ENCODE measurements at places on chromosomes 11 and 22.

- DNase-seq: no peak
Measured at GRCh38 chr11:108732395-108732794, 67.5 kb downstream of the DDX10 start.

DNA sequence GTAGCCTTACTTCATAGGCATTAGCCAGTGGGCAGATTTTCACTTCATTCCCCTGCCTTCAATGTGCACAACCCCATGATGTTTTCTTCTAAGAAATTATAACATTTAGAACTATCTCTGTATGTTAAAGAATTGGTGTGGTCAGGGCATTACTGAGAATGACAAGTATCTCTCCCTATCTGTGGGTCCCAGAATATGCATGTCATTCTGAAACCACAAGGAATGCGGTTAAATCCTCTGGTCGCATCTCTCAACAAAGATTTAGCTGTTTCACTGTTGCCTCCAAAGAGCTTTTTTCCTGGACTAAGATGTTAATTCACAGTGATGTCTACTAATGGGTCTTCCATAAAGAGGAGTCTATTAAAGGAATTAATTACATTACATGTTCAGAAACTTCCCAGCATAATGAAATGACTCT lies 62.7 kb downstream of the LIF start:
- DNase-seq: no peak

DNA sequence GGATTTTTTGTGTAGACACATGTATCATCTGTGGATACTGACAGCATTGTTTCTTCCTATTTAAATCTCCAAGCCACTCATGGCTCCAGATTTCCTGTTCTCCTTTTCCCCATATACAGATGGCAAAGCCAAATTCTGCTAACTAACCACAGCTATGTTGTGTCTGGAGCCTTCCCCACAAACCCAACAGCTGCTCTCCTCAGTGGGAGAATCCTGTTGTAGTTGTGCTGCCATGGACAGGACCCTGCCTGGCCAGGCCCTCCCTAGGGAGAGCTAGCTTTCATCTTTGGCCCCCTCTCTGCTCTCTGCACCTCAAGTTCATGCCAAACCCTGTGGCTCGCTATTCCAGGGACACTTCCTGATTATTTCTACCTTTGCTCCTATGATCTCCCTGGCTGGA lies 106.4 kb upstream of the CCDC90B start:
- DNase-seq: no peak

DNA sequence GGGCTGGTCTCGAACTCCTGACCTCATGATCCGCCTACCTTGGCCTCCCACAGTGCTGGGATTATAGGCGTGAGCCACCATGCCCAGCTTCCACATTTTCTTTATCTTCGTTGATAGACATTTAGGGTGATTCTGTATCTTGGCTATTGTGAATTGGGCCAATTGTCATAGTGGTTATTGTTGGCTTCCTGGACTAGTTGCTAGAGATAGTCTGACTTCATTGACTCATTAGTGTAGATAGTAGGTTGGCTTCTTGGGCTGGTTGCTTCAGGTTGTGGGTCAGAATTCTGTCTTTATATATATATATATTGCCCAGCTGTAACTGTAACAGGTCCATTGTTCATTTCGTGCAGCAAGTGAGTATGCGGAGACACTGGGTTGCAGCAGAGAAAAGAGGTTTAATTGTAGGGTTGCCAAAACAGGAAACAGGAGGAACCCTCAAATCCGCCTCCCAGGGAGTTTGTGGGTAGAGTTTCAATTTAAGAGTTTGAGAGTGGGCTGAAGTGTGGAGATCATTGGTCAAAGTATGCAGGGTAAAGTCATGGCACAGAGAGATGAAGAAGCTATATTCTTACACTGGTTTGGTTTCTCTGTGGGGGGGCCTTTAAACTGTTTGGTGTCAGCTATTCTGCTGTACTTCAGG lies 22.0 kb downstream of the ATG13 start:
- DNase-seq: no peak

GRCh38 chr11:134260503-134260902 lies 7.1 kb downstream of the ACAD8 start:
- no peak for DNase-seq

DNA sequence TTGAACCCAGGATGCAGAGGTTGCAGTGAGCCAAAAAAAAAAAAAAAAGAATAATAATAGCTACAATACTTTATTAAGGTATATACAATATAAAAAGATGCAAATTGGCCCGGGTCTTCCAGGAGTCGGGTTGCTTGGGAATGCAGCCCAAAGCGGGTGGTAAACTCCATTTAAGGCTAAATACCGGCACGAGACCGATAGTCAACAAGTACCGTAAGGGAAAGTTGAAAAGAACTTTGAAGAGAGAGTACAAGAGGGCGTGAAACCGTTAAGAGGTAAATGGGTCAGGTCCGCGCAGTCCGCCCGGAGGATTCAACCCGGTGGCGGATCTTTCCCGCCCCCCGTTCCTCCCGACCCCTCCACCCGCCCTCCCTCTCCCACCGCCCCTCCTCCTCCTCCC lies 143.3 kb downstream of the DLG2 start:
- DNase-seq: no peak

GRCh38 chr11:112316971-112317370 lies 56.3 kb upstream of the PLET1 start:
- no peak for DNase-seq

DNA sequence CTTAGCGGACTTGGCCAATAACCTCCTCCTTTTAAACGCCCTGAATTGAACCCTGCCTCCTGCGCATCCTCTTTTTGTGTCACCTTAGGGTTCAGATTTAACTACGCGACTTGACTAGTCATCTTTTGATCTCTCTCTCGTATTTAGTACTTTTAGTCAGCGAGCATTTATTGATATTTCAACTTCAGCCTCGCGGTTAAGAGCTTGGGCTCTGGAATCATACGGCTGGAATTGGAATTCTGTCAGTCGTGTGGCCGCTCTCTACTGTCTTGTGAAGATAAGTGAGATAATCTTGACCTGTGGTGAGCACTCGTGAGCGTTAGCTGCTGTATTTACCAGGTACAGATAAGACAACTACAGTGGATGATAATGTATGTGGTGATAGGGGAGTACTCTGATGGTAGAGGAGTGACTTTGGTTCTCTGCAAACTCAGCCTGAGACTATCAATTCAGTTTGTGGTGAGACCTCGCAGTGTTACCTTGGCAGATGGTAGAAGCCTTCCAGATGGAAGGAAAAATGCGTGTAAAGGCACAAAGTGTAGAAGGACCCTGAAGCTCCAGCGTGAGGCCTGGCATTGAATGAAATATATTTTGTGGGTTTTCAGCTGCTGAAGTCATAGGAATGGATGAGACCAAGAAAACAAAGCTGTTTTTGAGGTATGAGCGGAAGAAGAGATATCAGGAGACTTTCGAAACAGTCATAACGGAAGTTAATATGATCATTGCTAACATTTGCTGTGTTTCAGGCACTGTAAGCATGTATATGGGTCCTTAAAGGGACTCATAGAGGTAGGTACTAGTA lies 682 bp downstream of the ATM start:
- no peak for DNase-seq

- no peak for DNase-seq
Measured at GRCh38 chr22:46402505-46402904, 67.0 kb downstream of the TRMU start.

DNA sequence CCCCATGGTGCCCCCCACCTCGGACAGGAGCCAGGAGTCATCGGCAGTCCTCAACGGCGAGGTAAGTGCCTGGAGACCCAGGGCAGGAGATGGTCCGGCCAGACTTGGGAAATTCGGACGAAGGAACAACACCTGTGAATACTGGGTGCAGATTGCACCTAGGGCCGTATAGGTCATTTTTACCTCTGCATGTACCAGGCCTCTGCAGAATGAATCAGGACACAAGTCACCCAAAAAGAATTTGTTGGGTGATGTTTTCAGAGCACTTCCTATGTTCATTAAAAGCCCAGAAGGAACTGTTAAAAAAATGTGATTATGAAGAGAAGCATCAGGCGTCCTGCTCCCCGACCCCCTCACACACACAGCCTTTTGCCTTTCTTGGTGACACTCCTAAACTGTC lies 93.9 kb downstream of the C11orf91 start:
- no peak for DNase-seq

DNA sequence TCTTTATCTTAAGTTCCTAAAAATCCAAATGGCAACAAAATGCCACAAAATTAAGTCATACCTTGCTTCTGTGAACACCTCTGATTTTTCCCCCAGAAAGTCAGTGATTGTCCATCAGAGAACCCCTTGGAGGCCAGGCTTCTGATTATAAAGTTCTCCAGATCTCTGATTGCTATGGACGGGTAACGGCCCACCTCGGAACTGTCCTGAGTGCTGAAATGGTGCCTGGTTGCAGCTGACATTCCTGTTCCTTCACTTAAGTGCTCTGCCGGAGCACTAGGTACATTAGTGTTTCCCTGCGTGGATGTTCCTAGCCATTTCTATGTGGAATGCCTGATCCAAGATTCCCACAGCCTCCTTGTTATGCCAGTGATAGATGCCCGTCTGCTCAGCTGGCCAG lies 85.0 kb downstream of the CHST1 start:
- no peak for DNase-seq

DNA sequence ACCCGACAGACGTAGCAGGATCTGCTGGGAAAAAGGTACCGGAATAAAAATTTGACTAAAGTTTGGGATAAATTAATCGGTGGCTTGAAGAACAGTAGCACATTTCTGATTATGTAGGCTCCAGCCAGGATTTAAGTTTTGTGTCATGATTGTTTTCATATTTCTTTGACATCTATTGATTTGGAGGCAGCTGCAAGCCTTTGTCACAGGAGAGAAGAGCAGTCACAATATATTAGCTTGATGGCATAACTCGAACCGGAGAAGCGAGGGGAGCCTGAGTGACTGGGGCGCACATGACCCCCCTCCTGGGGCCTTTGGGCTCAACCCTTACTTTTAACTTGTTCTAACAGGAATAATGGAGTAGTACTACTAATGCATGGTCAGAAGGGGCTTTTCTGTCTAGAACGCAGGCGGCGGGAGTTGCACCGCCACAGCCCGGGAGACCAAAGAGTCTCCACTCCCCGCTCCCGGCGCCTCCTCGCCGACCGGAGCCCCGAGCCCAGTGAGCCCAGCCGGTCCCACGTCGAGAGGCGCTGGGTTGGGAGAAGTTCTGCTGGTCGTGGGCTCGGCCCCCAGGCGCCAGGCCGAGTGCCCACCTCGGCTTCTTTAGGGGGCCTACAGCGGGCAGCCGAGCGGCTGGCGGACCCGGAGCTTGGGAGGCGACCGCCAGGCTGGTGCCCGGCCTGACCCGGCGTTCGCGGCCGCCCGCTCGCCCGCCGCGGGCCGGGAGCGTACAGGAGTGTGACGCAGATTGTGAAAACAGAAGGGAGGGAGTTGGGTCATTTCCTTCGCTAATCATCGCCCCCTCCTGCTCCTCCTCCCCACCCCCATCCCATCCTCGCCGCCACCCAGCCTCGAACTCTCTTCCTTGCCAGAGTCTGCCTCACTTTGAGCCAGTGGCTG lies 15.7 kb upstream of the PAX6 start:
- no peak for DNase-seq

DNA sequence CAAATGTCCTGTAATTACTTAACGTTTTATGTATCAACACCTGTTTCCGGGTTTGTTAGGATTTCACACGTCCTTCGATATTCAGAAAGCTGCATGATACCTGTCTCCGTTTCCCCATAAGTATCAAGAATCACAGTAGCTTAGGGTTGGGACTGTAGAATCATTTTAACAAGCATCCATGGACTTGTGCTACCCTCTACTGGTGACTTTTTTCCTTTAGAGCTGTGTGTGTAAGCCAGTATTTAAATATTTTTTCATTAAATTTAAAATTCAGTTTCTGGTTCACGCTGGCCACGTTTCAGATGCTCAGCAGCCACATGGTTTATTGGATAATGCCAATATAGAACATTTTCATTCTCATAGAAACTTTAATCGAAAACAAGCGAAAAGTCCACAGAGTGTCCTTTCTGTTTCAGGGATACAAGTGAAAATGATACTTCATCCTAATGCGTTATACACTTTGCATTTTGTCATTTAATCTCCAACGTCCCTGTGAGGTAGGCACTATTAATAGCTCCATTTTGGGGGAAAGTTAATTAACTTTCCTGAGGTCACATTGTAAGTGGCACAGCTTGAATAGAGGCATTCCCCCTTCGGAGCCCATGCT lies 61.5 kb upstream of the SLC25A18 start:
- no peak for DNase-seq

- no peak for DNase-seq
Measured at GRCh38 chr11:131538322-131538721, 167.9 kb downstream of the NTM start.

GRCh38 chr22:19857382-19857781 lies 2.7 kb upstream of the GNB1L start:
- DNase-seq: no peak

GRCh38 chr11:119624102-119624615 lies 104.8 kb downstream of the NECTIN1 start:
- DNase-seq: no peak

- DNase-seq: no peak
Measured at GRCh38 chr22:37183432-37184379, 4.3 kb downstream of the C1QTNF6 start.

DNA sequence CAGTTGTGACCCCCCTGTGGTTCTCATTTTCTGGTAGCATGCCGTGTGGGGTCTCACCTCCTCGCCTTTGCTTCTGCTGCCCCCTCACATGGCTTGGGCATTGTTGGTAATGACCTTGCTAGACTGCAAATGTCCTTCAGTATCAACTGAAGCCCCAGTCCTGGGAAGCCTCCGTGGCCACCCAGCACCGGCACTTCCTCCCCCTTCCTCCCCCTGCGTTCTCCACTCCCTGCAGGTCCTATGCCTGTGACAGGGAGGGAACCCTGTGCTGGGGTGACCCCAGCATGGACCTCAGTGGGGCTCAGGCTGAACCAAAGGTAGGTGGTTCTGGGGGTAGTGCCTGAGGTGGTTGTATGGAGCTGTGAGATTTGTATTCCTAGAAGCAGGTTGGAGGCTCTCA lies 5.9 kb downstream of the ST3GAL4 start:
- no peak for DNase-seq

- DNase-seq: no peak
Measured at GRCh38 chr22:48192920-48193319, 1430.5 kb downstream of the TBC1D22A start.

DNA sequence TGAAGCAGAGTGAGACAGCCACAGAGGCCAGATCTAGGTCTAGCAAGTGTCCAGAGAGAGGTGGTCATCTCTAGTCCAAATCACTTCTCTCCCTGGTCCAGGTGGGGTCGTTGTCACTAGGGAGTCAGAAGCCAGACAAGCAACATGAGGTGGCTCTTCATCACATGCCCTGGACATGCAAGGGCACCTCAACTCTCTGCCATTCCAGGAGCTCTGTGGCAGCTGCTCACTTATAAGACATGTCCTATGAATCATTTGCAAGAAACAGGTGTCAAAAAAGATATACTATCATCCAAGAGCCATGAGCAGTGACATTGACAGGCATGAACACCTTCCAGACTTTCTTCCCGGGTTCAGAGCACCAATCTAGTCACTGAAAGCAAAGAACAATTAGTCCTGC lies 130.8 kb downstream of the GALNT18 start:
- DNase-seq: no peak

All from stimulated activated CD8-positive, alpha-beta memory T cell treated with anti-CD3 and anti-CD28 coated beads, Interleukin-7, amount 100 ng/mL, for 4 hours (primary cell).